Smooth muscle cell of the umbilical artery (primary cell): ENCODE measurements at places on chromosomes 11 and 22. TPM values are rescaled to one million over a fixed set of nuclear protein-coding genes. Genes with fewer than 3 reads are reported as not detected.

C11orf42 gene
- not detected in 2 replicates for total RNA-seq

NCAPH2 gene
- total RNA-seq: 18.4 and 22.1 TPM in 2 replicates

NOX4 gene
- total RNA-seq: 4.2 and 9.5 TPM in 2 replicates

ALDH3B2 gene
- not detected in 2 replicates for total RNA-seq

XKR3 gene
- total RNA-seq: not detected in 2 replicates

MUC15 gene
- total RNA-seq: not detected in 2 replicates

TMEM218 gene
- total RNA-seq: 22.4 and 28.2 TPM in 2 replicates

CRYBB2 gene
- total RNA-seq: not detected in 2 replicates

P2RY6 gene
- total RNA-seq: 2.2 and 3.3 TPM in 2 replicates

KRTAP5-10 gene
- not detected in 2 replicates for total RNA-seq

POTEH gene
- total RNA-seq: not detected in 2 replicates

THRSP gene
- total RNA-seq: not detected in 2 replicates

B3GAT1 gene
- 0.05 TPM in 1 of 2 replicates, not detected in the other for total RNA-seq

GRK2 gene
- 24.6 and 33.1 TPM in 2 replicates for total RNA-seq

DGAT2 gene
- total RNA-seq: 2.5 and 5.6 TPM in 2 replicates

TEAD1 gene
- total RNA-seq: 94.4 and 171 TPM in 2 replicates

CNIH2 gene
- total RNA-seq: 0.37 TPM in 1 of 2 replicates, not detected in the other

AP2A2 gene
- 28.8 and 46.0 TPM in 2 replicates for total RNA-seq

ARHGAP32 gene
- total RNA-seq: 23.5 and 27.3 TPM in 2 replicates

CD3D gene
- total RNA-seq: not detected in 2 replicates

SERPIND1 gene
- total RNA-seq: not detected in 2 replicates
